ENCODE measurements at places on chromosomes 12 and 14.

DNA sequence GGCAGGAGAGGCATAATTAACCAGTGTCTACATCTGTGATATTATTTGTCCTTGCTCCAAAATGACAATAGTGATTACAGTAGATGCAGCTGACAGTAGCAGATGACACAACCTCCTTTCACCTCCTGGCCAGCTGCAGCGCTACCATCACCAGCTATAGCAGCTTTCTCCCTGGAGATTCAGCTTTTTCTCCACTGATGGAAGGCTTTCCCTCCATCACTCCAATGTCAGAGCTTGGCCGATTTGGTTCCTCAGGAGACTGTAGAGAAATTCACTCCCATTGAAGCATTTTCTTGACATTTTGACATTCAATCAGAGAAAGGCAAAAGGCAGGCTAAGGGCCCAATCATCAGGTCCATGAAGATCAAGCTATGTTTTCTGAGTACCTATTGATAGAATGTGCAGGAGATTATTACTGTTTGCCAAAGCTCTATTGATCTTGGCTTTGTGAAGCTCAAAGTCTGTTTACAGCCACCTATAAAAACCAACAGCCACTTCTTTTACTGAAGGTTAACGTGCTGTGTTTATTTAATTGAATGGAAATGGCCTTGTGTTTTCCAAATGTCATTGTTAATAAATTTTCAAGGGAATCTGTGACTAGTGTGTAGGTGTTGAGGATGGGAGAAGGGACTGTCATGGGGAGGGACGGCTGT, 785.1 kb downstream of the DIO2 start:
- DNase-seq: no peak

- DNase-seq: no peak
Measured at GRCh38 chr14:27234331-27234730, 636.5 kb upstream of the NOVA1 start.

GRCh38 chr14:38481952-38482678, 226.2 kb upstream of the CLEC14A start:
- no peak for DNase-seq

DNA sequence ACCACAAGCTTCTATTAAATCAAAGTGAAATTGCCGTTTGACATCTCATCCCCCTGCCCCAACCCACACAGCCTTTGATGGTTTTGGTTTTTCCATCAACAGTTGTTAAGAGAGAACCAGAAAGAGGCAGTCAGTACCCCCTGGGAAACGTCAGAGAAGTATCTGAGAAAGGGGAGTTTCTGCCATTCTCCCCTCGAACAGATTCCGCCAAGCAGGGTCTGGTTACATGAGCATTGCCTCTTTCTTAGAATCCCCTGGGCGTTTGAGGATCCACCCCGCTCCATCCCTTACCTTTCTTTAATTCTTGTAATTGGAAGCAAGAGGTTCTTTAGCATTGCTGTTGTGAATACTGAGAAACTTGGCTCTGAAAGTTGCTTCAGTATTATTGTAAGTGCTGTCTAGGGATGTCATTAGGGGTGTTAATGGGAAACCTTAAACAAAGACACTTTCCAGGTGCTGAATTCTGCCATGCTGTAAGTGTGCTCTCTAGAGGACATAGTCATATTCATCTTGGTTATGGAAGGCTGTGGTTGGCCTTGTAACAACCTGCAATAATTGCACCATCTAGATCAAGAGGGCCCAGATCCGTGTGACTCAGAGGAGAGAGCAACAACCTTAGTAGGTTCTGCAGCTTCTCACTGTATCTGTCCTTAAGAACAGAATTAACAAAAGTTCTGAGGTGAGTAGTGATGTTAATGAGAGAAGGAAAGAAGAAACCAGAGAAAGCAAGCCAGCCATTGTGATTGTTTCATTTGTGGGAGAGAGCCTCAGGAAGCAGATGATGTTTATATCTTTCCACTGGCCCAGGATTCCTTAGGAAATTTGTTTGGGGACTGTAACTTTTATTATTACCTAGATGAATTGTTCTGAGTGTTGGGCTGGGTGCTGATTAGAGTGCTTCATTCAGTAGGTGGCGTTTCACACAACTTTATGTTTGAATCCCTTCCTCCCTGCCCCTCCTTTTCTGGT, 9.0 kb downstream of the TMBIM6 start:
- DNase-seq: no peak

DNA sequence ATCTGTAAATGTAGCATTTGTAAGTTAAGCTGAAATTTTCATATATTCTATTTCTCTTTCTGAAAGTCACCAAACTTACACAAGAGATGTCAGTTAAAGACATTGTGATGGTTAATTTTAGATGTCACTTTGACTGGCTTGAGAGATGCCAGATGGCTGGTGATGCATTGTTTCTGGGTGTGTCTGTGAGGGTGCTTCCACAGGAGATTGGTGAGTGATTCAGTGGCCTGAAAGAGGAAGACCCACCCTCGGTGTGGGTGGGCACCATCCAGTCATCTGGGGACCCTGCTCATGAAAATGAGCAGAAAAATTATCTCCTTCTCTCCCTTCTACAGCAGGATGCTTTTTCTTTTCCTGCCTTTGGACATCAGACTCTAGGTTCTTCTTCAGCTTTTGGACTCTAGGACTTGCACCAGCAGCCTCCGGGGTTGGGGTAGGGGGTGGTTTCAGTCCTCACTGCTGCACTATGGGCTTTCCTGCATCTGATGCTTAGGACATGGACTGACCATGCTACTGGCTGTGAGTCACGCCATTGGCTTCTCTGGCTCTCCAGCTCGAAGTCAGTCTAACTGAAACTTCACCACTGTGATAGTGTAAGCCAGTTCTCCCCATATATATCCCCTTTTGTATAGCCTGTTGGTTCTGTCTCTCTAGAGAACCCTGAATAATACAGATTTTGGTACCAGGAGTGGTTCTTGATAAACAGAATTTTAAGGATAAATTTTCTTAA, 20.9 kb downstream of the PDE6H start:
- DNase-seq: no peak

DNA sequence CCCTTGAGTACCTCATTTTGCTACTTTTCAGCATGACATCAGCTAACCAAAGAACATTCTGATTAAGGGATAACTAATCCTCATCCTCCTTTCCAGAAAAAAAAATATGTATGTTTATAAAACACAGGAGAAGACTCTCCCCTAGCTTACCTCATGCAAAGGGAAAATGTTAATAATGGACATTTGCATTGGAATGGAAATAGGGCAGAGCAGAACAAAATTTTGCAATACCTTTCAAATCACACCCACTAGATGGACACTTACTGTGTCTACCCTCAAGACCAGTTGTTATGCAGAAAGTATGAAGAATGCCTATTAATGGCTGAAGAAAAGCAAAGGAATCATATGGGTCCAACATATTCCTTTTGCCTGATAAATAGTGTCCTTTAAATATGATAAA, 8.9 kb upstream of the SLCO1A2 start:
- no peak for DNase-seq

DNA sequence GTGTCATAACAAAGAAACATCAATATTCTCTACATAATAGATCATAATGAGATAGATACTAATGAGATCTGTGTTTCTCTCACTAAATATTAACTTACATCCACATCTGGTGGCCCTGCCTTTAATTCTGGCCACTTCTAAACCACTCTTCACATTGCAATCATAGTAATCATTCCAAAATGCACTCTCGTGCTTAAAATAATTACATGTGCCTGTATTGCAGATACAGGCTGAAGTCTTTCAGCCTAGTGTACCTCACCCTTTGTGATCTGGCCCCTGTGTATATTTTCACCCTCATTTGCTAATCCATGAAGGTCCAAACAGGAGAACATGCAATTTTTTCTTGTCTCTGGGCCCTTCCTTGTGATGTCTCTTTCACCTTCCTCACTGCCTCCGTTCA, 108.0 kb downstream of the LIN7A start:
- no peak for DNase-seq

DNA sequence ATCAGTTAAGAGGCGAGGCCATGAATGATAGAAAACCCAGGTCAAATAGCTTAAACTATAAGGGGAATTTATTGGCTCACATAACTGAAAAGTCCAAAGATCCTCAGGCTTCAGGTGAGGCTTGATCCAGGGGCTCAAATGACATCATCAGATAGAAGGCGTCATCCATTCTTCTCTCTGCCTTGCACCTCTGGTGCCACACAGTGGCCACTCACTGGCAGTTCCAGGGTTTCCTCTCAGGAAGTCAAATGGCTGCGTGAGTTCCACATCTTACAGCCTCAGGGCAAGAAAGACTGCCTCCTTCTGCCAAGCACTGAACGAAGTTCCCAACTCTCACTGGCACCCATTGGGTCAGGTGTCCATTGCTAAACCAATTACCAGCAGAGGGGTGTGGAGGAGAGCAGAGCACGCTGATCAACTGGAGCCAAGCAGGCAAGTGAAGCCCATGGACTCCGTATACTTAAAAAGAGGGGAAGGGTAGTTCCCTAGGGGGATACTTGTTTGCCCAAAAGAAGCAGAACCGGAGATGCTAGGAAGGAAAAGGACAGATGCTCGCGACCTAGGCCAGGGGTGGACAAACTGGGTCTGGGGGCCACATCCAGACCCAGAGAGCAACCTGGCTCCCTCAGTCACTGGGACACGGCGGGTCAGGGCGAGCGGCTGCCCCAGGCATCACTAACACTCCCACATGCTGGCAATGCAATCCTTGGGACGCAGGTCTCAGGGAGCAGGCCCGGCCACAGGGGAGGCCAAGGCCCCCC, 69.3 kb downstream of the SERPINA3 start:
- peak; percentile 28 for DNase-seq

GRCh38 chr12:81957631-81958030, 198.5 kb upstream of the PPFIA2 start:
- DNase-seq: no peak

DNA sequence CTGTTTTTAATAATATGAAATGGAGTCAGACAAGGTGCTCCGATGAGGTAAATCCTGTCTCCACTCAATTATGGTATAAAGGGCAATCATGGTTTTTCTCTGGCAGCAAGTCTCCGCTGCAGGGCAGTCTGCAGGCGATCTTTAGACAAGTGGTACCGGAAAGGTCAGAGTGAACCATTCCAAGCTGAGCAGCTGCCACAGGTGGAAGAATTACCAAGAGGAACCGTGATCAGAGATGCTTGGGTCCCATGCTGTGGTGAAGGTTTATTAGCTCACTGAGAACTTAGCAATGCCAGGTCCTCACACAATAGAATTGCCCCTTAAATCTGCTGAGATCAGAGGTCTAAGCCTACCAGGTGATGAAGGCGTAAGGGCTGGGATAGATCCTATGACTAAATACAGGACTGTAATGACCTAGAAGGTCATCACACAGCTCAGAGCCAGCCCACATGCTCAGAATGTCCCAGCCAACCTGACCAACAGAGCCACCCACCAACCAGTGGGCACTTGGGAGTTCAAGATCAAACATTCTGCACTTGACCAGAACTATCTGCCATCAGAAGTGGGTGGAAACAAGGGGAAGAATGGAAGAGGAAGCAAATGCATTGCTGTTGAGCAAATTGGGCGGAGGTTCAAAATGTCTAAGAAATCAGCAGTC, 175.2 kb upstream of the BCL2L14 start:
- DNase-seq: no peak

GRCh38 chr12:34109390-34109789, 87.1 kb downstream of the ALG10 start:
- no peak for DNase-seq

GRCh38 chr14:20614038-20614840, 23.1 kb upstream of the RNASE12 start:
- DNase-seq: peak; percentile 82

GRCh38 chr14:77457522-77458248, at the start of the genes AHSA1 and VIPAS39:
TSS of gene AHSA1 (plus strand) at chr14:77458093. CDS start at chr14:77458190, 97 bp downstream.
TSS of gene VIPAS39 (minus strand) at chr14:77457601. CDS start at chr14:77454102, 3,499 bp downstream.
- peak; percentile 100 for DNase-seq

GRCh38 chr14:67270145-67270753, 29.0 kb downstream of the PALS1 start:
- no peak for DNase-seq

DNA sequence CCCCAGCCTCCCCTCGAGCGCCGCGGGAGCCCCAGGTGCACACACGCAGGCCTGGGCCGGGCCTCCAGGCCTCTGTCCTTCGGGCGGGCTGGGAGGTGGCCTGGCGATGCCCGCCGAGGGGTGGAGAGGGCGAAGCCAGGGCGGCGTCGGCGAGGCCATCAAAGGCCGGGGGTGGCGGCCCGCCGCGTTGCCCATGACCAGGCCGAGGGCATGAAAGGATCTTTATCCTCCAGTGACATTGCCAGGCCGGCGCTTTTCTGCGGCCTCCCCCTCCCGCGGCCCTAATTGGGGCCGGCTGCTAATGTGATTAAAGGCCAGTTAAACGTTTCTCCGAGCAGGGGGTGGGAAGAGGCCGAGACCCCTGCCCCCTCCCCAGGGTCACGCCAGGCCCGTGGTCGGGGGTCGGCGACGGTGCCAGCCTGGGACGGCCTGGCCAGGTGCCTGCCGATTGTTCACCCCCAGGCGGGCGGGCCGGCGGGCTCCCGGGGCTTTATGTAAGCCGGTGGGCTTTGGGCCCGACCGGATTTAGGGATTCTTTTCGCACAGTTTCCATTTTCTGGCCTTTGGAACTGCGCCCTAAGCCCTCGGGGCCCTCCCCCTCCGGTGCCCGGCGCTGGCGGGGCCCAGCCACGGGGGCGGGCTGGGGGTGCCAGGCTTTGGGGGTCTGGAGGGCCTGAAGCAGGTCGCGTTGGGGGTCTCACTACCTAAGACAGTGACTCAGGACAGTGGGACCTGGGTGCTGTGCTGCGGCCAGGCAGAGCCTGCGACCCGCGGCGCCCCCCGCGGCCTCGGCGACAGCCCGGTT, 103.2 kb upstream of the DIO3 start:
- DNase-seq: no peak

GRCh38 chr14:94773061-94773648, 3.2 kb upstream of the GSC start:
- no peak for DNase-seq

DNA sequence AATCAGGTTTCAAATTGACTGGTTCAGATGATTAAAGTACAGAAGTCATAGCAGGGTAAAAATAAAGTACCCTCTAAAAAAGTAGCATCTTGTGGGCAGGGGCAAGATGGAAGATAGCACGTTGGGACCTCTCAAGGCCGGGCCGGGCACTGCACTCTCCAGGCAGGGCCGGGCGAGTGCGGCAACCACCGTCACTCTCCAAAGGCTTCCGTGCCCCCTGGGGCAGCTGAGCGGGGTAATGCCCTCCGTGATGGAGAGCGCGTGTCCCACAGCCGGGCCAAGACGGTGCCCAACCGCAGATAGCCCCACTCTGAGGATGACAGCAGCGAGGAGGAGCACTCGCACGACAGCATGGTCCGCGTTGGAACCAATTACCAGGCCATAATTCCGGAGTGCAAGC, 8.6 kb upstream of the PLXNC1 start:
- DNase-seq: no peak

- no peak for DNase-seq
Measured at GRCh38 chr14:99602054-99602787, 1.8 kb downstream of the CCDC85C start.

GRCh38 chr14:69392481-69392880, 5.6 kb downstream of the ERH start:
- DNase-seq: no peak
